ENCODE measurements at places on chromosomes 16 and 17.

DNA sequence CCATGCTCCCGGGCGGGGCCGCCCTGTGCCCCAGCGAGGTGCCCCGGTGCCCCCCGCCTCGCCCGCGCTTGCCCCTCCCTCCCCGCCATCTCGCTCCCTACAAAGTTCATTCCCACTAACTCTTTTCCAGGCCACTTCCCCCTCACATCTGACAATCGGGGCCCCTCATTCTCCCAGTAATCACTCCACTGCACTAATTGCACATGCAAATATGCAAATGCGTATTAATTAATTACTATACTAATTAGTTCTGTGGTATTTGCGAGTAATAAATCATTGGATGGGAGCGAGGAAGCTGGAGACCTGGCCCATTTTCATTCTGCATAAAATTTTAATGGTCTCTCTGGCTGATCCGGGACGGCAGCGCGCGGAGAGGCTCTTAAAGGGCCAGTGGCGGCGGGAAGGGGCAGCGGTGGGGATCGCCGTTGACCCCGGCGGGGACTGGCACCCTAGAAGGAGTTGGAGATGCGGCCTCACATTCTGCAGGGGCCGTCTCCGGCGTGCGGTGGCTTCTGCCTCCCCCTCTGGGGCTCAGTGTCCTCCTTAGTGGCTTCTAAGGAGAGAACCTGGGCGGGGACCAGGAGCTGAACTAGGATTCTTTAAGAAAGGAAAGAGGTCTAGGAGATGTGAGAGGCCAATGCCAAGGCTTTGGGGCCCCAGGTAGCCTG, 8.4 kb upstream of the PPP1R1B start:
- DNase-seq = no peak

DNA sequence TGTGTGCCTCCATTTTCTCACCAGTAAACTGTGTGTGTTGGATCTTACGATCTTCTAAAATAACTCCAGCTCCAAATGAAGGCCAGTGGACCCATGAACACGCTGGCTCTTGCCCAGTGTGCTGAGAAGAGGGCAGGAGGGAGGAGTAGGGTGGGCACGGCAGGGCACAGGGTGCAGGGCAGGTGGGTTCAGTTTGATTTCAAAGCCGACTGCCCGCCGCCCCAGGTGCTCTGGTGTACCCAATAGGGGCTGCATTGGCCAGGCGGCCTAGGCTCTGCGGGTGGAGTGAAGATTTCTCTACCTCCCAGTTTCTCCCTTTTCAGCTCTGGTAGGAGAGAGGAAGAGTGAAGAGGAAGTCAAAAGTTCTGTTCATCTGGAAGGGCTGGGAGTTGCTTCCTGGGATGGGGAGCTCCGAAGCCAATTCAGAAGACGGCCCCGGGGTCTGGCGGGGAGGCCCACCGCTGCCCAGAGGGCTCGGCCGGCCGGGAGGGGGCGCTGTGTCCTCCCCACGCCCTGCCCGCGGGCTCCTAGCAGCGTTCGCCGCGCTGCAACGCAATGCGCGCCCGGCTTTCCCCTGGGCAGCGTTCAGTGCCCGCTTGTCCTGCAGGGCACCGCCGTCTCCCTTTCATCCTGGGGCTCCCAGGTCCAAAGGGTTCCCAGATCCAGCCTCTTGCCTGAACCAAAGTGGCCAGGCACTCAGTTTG, 1.1 kb upstream of the CRHR1 start:
- no peak for DNase-seq

DNA sequence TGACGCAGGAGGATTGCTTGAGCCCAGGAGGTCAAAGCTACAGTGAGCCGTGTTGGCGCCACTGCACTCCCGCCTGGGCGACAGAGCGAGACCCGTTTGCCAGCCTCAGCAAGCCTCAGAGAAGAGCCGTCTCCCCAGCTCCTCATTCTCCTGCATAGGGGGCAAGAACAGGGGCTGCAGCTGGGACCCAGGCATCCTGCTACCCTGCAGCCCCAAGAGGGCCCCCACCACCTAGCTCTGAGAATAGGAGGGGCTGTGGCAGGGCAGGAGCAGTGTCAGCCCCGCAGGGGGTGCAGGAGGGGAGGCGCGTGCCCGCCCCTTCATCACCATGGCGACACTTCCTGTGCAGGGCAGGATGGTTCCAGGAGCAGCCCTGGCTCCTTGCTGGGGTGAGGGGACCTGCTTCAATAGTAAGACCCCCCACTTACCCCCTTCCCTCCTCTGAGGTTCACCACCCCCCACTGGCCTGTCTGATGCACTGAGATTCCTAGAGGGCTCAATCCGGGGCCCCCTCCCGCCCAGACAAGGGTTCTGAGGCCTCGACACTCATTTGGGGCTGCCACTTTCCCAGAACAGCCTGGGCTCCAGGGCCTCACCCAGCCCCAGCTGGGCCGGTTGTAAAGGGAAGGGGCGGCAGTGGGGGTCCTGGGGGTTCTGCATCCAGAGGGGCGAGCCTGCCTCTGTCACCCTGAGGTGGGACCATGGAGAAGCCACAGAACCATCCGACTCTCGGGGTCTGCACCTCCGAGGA, 20.2 kb downstream of the VASN start:
- DNase-seq = no peak

GRCh38 chr17:72822358-72823023, 270.0 kb downstream of the SLC39A11 start:
- no peak for DNase-seq

- no peak for DNase-seq
Observed at GRCh38 chr16:77408607-77409006, 26.2 kb downstream of the ADAMTS18 start.

Data from H54 (cell line).